ENCODE measurements at places on chromosomes 2 and 18.

GRCh38 chr2:4354164-4354563 is 650.8 kb downstream of the DCDC2C start:
- DNase-seq = no peak

DNA sequence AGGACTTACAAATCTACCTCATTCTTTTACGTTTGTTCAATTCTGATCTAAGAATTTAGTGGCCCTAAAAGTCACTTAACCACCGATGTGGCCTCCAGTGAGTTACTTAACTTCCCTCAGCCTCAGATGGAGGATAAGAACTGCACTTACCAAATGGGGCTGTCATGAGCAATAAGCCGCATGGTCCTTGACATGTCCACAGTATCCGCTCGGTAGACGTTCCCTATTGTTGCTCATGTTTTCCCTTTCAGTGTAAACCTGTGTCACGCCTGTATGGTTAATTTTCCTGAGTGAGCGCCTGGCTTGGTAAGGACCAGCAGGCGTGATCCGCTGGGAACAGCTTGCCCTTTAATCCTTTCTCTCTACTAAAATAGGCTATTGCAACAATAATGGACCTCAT is 20.3 kb downstream of the SEC11C start:
- no peak for DNase-seq

DNA sequence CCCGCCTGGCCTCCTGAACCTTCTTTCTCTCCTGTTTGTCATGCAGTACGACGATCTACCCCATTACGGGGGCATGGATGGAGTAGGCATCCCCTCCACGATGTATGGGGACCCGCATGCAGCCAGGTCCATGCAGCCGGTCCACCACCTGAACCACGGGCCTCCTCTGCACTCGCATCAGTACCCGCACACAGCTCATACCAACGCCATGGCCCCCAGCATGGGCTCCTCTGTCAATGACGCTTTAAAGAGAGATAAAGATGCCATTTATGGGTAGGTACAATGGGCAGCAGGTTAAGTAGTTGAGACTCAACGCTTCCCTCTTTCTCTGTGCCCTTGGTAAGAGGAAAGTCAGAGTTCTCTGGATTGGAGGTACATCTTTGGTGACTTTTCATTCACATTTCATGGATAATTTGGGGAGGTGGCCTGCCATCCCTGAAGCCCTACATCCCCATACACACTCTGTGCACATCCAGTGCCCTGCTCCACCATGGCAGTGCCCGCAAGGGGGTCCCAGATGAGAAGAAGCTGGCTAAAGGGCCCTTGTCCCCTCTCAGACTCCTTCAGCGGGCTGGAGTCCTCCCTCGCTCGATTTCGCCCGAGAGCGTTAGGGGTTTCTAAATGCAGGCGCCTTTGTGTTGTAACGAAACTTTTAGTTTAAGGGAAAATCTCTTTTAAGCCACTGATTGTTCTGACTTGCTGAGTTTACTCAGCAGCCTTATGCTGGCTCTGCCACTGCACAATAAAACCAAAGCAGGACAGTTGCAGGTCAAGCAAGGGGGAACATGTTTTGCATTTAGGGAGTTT is 3.0 kb downstream of the MEIS1 start:
- no peak for DNase-seq

DNA sequence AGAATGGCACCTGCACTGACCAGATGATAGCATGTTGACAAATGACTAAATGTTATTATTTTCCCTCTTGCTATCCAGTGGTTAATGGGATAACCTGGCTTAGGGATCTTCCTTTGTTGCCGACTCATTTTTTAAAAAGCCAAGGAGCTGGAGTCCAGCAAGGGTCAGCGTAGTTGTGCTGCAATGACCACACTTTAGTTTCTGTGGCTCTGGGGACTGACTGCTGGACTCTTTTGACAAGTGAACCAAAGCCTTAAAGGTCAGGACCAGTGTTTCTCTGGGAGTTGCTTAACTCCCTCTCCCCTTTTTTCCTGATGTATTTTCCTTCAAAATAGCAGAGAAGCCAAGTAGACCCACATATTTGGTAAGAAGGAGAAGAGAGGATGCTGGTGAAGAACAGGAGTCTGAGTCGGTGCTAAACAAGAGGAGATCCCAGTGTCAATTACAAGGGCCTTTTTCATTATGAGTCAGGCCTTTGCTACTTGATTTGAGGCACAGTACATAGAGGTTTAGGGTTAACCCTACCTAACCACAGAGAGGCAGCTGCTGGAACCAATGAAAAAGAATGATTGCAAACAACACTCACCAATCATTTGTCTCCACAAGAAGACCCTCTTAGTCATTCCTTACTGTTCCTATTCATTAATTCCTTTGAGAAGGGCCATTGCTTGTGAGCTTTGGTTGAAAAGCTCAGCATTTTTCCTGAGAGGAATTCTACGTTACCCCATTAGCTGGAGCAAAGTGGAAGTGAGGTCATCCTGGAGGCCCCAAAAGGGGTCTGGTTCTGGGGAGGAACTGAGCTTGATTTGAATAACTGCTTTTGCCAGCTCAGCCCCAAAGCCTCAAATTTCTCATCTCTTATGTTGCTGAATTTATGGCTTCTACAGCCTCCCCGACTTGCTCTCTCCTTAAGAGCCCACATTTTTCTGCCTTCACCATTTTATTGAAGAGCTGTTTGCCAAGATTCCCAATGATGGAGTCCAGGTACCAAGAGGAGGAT is 137.6 kb upstream of the HNMT start:
- DNase-seq = no peak

- no peak for DNase-seq
Observed at GRCh38 chr2:172674034-172674967, 61.3 kb upstream of the RAPGEF4 start.

DNA sequence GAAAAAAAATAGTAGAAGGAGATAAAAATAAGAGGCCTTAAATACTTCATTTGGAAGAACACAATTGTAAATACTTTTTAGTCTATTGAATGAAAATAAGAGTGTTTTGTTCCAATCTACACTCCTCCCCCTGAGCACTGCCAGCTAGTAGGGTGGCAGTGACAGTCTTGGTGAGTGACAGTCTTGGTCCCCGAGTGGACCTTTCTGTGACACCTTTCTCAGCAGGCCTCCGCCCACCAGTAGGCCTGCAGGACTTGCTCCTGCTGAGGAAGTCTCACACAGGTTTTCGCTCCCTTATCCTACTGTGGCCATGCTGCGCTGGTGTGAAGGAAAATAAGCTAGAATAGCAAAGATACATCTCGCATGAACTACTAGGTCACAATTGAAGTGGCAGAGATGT is 666.8 kb downstream of the NR4A2 start:
- no peak for DNase-seq

- no peak for DNase-seq
Observed at GRCh38 chr18:49890041-49890440, 76.7 kb upstream of the ACAA2 start.

- no peak for DNase-seq
Observed at GRCh38 chr2:129400826-129401225, 578.6 kb upstream of the RAB6C start.

DNA sequence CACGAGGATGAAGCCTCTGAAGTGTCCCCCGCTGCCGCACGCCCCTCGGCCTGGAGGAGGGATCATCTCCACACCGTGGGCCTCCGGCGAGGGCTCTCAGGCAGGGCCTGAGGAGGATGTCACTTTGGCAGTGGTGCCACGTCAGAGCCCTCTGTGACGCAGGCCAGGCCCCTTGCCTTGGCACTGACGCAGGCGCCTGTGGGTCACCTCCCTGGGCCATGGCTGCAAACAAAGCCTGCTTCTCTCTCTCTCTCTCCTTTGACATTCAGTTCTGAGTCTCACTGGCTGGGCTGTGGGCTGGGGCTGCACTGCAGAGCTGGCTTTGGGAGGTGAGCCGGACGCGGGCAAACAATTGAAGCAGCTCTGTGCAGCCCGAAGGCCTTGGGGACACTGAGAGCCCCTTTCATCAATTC is 273.7 kb downstream of the TWIST2 start:
- no peak for DNase-seq

GRCh38 chr18:75074196-75075015 is 134.5 kb downstream of the PTGR3 start:
- no peak for DNase-seq

GRCh38 chr18:76260941-76261472 is 234.0 kb downstream of the ZNF516 start:
- no peak for DNase-seq

DNA sequence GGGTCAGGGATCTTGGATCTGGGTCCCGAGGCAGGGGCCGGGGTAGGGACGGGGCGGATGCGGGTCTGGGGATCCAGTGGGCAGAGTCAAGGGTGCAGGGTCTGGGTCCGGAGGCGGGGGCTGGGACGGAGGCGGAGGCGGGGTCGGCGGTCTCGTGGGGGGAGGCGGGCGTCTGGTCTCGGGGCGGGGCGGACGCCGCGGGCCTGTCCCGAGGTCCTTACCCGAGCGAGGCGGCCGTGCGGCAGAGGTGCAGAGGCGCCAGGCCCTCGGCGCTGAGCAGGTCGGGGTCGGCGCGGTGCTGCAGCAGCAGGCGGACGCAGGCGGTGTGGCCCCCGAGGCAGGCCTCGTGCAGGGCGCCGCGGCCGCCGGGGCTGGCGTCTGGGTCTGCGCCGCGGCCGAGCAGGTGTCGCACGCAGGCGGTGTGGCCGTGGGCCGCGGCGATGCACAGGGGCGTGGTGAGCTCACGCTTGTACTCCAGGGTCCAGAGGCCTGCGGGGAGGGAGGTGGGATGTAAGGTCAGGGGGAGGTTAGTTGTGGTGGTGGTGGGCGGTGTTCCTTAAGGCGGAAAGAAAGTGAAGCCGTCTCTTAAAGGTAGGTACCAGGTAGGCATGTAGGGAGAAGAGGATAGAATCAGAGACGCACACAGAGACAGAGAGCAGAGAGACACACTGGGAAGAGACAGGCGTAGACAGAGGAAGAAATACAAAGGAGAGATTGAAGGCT is 26.6 kb downstream of the ASB18 start:
- DNase-seq = no peak

DNA sequence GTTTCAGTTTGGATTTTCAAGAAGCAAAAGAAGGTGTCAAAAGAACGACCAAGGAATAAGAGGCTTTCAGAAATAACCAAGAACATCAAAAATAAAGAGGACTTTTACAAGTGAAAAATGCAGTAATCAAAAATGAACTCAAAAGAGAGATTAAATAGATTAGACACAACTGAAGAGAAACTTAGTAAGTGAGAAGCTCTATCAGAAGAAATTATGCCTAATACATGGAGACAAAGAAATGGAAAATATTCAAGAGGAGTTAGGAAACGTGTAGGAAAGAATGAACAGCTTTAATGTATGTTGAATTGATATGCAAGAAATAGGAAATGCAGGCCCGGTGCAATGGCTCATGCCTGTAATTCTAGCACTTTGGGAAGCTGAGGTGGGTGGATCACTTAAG is 145.8 kb downstream of the ACOXL start:
- no peak for DNase-seq

GRCh38 chr2:209938906-209939305 is 63.5 kb upstream of the RPE start:
- DNase-seq = no peak

- no peak for DNase-seq
Observed at GRCh38 chr18:40607542-40608148, 1347.4 kb upstream of the PIK3C3 start.

DNA sequence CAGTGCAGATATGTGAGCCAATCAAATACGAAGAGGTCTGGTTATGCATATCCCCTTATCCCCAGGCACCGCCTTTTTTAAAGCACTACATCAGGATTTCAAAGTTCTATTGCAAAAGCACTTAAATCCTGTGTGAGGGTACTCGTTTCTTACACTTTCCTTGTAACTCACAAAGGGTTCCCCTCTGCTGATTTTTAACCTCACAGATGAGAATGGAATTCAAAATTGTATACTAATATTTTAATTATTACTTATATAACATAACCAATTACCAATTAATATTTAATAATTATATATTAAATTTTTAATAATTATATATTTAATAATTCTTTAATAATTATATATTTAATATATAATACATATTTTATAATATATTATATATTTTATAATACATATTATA is 126.2 kb upstream of the MAPRE2 start:
- DNase-seq = no peak

- no peak for DNase-seq
Observed at GRCh38 chr2:212197776-212198175, 340.8 kb downstream of the ERBB4 start.

GRCh38 chr2:157480182-157480961 is 36.5 kb upstream of the CYTIP start:
- DNase-seq = no peak

DNA sequence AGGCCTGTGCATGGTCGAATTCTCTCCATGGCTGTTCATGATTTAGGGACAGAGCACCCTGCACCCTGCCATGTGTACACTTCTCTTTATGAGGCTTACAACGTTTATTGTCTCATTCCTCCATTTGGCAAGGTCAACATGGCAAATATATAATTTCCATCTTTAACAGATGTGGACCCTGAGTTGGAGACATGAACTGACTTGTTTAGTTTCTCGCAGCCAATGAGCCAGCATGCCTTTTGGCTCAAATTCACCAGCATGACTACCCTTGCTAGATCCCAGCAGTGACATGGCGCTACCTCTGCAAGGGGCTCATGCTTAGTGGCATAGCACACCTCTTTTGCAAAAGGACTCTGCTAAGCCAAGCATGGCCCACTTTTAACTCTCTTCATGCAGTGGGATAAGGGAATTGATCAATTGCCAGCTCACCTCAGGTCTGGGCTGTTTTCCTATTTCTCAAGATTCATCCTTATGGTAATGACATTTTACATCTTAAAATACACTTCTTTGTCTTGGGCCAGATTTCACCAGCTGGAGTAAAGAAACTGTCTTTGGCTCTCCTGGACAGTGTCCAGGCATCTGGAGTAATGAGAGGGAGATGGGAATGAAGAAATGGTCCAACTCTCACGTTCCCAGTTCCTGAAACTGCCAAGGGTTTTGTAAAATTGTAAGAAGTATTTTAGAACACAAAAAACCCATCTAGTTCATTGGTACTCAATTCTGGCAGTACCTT is 159.5 kb downstream of the SETBP1 start:
- DNase-seq = no peak

DNA sequence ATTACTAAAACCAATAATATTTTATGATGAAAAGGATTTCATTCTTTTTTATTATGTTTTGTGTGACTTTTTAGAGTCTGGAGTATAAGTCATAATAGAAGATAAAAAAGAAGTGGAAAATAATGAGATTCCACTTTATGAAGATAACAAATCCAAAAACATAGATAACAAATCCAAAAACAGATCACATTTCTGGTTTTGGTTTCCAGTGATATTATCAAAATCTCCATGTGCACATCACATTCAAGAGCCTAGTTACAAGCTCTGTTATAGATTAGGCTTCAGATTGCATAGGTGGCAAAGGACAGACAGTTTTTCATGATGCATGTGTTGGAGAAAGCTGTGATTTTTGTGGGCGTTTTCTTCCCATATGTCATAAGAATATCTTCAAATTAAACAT is 648.2 kb downstream of the STK39 start:
- no peak for DNase-seq

GRCh38 chr2:70982971-70983370 is 4.5 kb downstream of the ANKRD53 start:
- DNase-seq = no peak

DNA sequence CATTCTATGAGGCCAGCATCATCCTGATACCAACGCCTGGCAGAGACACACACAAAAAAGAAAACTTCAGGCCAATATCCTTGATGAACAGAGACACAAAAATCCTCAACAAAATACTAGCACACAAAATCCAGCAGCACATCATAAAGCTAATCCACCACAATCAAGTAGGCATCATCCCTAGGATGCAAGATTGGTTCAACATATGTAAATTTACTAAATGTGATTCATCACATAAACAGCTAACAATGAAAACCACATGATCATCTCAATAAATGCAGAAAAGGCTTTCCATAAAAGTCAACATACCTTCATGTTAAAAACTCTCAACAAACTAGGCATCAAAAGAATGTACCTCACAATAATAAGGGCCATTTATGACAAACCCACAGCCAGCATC is 65.3 kb downstream of the WDPCP start:
- no peak for DNase-seq

Data from H4 (cell line).